ENCODE measurements at places on chromosomes 4 and X. TPM values are rescaled to one million over a fixed set of nuclear protein-coding genes. Genes with fewer than 3 reads are reported as not detected.

MAGED4B gene
- 0.22 TPM for total RNA-seq

GPR82 gene
- not detected for total RNA-seq

CD38 gene
- total RNA-seq: 95.3 TPM

ARHGEF6 gene
- 97.2 TPM for total RNA-seq

CAPN6 gene
- not detected for total RNA-seq

PNMA3 gene
- 1.4 TPM for total RNA-seq

PCSK1N gene
- total RNA-seq: 0.40 TPM

GRPR gene
- not detected for total RNA-seq

CMC4 gene
- total RNA-seq: 4.7 TPM

MAGIX gene
- 2.8 TPM for total RNA-seq

SPANXB1 gene
- total RNA-seq: not detected

Data from activated CD4-positive, alpha-beta T cell treated with anti-CD3 and anti-CD28 coated beads, Interleukin-2, amount 10 ng/mL, durations not matched to agents 7 days and 5 days (primary cell).